T1000 (cell line): ENCODE measurements at places on chromosomes 2 and 18.

- no peak for DNase-seq
Measured at GRCh38 chr2:181991171-181991885, 5.7 kb downstream of the PPP1R1C start.

DNA sequence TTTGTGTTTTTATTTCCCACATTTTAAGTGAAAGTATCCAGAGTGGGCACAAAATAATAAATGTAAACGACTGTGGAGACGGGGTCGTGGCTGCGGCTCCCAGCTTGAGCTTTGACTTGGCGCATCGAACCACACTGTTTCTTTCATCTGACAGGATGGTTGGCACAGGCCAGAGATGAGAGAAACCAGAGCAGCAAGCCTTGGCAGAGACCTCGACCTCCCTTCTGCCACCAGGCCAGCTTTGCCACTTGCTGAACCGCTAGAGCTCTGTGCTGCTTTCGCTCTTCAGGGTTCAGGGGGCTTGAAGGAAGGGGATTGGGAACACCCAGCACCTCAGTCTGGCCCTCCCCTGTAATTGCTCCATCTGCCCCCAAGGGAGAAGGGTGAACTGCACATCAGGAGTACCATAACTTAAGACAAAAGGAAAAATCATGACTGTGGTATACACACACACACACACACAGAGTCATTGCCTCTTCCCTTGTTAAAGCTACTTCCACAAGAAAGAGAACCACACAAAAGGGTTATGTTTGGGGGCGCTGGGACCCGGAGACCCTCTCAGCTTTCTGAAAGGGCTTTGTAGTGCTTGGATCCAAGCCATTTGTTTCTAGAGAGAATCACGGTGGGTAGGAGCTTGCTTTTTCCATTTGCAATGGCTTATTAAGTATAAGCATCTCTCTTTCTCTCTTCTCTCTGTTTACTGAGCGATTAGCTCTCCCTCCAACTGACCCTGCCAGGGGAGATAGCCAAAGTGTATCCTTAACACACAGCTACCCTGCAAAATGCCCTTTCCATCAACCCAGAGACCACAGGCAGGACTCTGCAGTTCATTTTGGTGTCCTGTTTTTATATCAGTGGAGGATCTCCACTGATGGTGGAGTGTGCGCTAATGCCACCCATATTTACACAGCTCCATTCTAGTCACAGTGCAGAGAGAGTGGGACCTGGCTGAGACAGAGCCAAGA, 23.0 kb downstream of the POU3F3 start:
- no peak for DNase-seq

- no peak for DNase-seq
Measured at GRCh38 chr18:45962866-45963265, 4.3 kb downstream of the EPG5 start.

- no peak for DNase-seq
Measured at GRCh38 chr2:240223631-240224030, 83.2 kb upstream of the OTOS start.

- no peak for DNase-seq
Measured at GRCh38 chr2:73323551-73323950, 30.2 kb upstream of the EGR4 start.

- no peak for DNase-seq
Measured at GRCh38 chr2:191045141-191045540, 31.2 kb upstream of the STAT1 start.

GRCh38 chr18:11752116-11752911, 63.2 kb downstream of the GNAL start:
- peak; percentile 24 for DNase-seq

- no peak for DNase-seq
Measured at GRCh38 chr2:234671716-234672115, 174.8 kb upstream of the ARL4C start.

- DNase-seq, result no peak
Measured at GRCh38 chr2:121570036-121570666, 39.5 kb downstream of the RNU4ATAC start.

DNA sequence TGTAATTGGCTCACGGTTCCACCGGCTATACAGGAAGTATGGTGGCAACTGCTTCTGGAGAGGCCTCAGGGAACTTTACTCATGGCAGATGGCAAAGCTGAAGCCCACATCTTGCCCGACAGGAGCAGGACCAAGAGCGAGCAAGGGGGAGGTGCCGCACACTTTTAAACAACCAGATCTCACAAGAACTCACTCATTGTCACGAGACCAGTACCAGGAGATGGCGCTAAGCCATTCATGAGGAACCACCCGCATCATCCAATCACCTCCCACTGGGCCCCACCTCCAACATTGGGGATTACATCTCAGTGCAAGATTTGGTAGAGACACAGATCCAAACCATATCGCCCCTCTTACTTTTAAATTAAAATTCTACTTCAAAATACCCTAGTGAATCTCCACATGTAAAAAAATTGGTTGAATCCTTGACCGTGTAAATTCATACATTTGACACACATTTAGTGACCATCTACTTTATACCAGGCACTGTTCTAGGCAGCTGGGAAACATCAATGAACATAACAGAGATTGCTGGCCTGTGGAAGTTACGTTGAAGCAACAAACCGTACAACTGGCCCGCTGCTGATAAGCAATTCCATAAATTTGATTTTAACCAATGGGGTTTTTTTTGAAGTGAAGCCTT, 87.6 kb downstream of the ALPK2 start:
- DNase-seq, result no peak

DNA sequence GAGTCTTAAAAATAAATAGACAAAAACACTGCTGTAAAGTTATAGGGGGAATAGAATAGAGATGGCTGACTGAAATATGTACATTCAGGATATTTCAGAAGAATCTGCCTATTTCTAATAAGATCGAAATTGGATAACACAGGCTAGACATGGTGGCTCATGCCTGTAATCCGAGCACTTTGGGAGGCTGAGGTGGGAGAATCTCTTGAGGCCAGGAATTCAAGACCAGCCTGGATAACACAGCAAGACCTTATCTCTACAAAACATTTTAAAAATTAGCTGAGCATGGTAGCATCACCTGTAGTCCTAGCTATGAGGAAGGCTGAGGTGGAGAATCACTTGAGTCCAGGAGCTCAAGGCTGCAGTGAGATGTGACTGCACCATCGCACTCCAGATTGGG, 146.6 kb upstream of the CCDC150 start:
- no peak for DNase-seq

DNA sequence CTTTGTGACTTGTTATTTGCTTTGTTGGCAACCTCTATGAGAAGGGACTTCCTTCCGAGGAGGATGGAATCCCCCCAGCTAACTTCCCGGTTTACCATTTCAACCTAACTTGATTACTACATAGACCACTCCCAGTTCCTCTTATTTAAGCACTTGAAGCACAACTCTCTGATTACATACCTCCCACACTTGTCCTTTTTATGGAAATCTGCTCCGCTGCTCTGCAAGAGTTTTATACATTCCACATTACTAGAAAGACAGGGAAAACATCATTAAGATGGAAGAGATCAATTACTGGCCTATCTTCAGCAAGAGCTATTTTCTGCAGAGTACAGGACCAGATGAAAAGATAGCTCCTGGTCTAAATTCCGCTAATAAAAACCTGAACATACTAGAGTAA, 160.0 kb upstream of the PGAP1 start:
- no peak for DNase-seq

GRCh38 chr2:148542614-148543013, 101.9 kb upstream of the EPC2 start:
- no peak for DNase-seq

GRCh38 chr2:14418115-14418514, 214.4 kb upstream of the LRATD1 start:
- no peak for DNase-seq

- DNase-seq, result no peak
Measured at GRCh38 chr2:191526091-191526490, 151.8 kb upstream of the NABP1 start.

GRCh38 chr18:77079088-77079487, 53.5 kb downstream of the MBP start:
- no peak for DNase-seq

- no peak for DNase-seq
Measured at GRCh38 chr2:220669324-220669723, 902.8 kb downstream of the EPHA4 start.
